ENCODE measurements at places on chromosomes 11 and 22.

DNA sequence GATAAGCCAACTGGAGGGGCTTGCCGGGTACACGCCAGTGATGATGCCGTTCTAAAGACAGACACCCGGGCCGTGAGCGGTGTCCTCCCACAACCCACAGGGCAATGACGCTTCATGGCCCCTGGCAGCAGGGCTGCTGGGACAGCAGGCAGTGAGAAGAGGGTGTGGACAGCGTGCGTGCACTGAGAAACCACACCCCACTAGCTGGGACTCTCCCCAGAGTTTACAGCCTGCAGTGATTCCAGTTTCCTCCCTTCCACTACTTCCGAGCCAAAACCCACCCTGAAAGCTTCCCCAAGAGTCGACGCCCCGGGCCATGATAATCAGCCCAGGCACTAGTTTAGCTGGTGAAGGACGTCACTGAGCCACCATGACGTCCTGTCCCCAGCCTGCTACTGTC is 29.2 kb downstream of the CPT1A start:
- DNase-seq: no peak

DNA sequence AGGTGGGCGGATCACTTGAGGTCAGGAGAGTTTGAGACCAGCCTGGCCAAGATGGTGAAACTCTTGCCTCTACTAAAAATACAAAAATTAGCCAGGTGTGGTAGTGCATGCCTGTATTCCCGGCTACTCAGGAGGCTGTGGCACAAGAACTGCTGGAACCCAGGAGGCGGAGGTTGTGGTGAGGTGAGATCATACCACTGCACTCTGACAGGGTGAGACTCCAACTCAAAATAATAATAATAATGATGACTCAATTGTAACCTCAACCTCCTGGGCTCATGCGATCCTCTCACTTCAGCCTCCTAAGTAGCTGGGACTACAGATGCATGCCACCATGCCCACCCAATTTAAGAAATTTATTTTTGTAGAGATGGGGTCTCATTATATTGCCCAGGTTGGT is 15.6 kb upstream of the CHRNA10 start:
- no peak for DNase-seq

DNA sequence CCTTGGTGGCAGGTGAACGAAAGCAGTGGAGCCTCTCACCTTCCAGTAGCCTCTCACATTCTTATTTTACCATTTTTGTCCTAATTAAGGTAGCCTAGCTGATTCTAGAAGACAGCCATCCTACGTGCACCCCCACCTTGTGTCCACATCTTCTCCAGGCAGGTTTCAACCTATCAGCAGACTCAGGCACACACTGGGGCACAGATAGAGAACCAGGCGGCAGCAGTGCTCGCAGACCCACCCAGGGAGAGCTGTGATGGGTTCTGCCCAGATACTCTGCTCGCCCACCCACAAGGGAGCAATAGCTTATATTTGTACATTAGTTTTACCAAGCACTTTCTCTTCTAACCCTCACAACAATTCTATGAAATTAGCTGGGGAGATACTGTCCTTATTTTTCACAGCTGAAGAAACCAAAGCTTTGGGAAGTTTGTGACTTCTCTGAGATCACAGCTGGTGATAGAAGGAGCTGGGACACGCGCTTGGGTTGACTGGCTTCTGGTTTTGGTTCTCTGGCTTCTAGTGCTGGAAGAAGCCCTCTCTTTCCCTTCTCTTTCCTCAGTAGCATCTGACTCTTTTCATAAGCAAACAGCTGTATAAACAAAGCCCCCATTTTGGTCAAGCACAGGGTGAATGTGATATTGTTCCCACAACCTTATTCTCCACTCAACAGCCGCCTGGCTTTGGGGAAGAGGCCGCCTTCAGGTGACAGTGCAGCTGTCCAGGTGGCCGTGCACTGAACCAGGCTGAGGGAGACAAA is 36.9 kb downstream of the PPP2R1B start:
- DNase-seq: no peak

GRCh38 chr11:64482588-64482987 is 108.4 kb upstream of the SLC22A12 start:
- peak; percentile 47 for DNase-seq

DNA sequence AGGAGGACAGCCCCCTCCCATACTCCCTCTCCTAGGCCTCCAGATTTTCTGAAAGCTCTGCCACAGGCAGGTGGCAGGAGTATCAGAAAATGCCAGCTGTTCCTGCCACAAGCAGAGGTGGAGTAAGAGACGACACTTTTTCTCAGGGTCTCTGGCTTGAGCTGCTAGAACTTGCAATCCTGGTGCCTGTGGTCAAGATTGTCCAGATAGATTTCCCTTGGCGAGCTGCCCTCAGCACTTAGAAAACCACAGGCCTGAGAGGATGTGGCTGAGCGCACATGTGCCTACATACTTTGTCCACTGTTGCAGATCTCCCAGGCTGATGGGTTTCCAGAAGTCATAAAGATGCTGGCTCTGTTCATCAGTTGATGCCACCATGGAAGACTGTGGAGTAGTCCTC is 65.7 kb upstream of the NAV2 start:
- no peak for DNase-seq

GRCh38 chr11:40328890-40329614 is 1130.4 kb downstream of the LRRC4C start:
- peak; percentile 73 for DNase-seq

DNA sequence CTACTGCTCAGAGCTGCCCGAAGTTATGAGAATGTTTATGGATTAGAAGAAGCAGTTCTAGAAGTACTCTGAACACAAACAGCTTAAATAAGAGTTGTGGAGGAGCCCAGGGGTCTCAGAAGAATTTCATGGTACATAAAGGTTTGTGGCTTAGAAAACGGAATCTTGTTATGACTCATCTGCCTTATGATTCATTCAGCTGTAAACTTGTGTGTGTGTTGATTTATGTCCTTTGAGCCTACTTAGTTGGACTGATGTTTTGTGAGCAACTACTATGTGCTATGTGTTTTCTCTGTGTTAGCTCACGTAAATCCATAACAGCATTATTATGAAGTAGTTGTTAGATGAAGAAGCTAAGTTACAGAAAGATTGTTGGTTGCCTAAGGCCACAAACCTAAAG is 203.7 kb downstream of the PGR start:
- DNase-seq: no peak

DNA sequence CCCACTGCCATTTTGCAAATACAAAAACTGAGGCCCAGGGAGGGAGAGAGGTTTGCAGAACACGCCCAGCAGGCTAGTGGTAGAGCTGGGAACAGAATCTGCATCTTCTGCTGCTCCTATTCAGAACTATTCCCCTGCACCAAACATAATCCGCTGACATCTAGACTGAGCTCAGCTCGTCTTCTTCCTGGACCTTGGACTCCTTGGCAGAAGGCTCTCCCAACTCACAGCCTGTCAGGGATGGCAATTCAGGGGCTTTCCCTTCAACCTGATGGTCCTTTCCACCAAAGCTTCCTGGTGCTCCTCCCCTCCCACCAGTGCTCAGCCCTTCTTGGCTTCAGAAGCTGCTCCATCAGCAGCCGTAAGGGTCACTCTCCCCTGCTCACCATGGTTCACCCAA is 9.5 kb upstream of the NPAS4 start:
- no peak for DNase-seq

- DNase-seq: peak; percentile 66
Observed at GRCh38 chr11:94897330-94897768, 76.0 kb downstream of the CWC15 start.

Measured in muscle of arm (tissue), 14 donors.